ENCODE measurements at places on chromosomes 4 and X. TPM values are rescaled to one million over a fixed set of nuclear protein-coding genes. Genes with fewer than 3 reads are reported as not detected.

DNA sequence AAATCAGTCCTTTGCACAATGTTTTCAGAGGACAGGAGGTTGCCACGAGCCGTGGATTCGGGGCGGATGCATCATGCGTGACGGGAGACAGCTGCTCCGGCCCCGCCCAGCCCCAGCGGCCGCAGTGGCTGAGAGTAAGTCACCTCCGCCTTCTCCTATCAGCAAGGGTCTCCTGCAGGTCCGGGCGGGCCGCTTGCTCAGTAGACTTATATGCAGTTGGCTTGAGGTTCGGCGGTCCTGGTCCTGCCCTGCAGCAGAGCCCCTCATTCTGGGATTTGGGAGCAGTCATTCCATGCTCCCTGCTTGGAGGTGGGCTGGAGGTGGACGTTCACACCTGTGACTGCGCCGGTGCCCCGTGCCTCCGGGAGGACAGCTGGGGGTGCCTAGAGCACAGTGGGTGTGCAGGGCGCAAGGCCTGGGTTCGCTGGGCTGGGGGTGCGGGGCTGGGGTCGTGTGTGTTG lies 86.3 kb upstream of the ADRA2C start:
- DNase-seq = no peak

DNA sequence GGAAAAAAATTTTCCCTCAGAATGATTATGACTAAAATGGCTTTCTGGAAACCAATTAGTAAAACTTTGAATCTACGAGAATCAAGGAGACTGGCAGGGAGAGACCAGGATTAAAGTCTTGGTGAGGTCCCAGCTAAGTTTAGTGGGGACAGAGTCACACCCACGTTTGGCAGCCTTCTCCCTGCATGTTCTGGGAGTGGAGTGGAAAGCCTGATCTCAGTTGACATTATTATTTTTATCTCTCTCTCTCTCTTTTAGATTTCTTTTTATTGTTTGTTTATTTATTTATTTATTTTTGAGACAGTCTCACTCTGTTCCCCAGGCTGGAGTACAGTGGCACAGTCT lies 67.8 kb downstream of the MED28 start:
- DNase-seq = no peak

The NR0B1 gene
- not detected for total RNA-seq

- DNase-seq = no peak
Observed at GRCh38 chr4:149884046-149884445, 68.4 kb upstream of the IQCM start.

GRCh38 chr4:90992213-90992612 lies 865.0 kb downstream of the CCSER1 start:
- no peak for DNase-seq

The SSX4 gene
- not detected for total RNA-seq

DNA sequence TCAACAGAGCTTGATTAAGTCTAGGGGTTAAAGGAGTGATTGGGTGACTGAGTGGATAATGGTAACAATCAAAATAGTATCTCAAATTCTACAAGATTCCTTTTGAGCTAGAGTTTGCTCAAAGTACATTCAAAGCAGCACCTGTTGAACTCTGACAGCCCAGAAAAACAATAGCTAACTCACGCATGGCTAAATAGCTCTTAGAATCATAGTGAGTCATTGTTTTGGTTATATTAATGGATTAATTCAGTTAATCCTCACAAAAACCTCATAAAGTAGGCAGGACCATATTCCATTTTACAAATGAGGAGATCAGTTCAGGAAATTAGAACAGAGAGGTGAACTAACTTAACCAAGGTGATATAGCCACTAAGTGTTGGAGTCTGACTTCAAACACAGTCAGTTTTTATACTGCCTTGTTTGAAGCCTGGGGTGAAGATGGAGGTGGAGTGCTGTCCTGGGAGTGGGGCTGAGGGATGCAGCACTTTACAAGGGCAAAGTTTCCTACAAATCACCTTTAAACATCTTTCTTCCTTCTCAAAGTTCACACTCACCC lies 35.9 kb upstream of the PPM1K start:
- DNase-seq = no peak

GRCh38 chr4:38614231-38614630 lies 49.8 kb upstream of the KLF3 start:
- no peak for DNase-seq

The ITGB1BP2 gene
- total RNA-seq = 0.74 TPM

GRCh38 chr4:153787061-153787560 lies 1.8 kb downstream of the SFRP2 start:
- no peak for DNase-seq

DNA sequence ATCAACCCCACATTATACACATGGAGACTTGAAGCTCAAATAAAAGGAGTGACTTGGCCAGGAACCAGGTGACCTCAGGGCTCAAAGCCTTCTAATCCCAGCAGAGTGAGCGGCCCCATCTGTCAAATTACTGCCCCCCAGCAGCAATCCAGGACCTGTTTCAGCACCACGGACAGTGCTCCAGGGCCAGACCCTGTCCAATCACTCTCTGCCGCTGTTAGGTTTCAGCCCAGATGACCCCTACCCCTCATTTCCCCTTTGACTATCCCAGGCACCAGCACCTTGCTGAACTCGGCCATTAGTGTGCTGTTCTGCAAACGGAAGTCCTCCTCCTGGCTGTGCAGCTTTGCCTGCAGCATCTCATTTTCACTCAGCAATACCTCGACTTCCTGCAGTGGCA lies 5.1 kb downstream of the GRIPAP1 start:
- no peak for DNase-seq

GRCh38 chr4:42523066-42523718 lies 125.9 kb downstream of the SHISA3 start:
- no peak for DNase-seq
